ENCODE measurements at places on chromosomes 4 and X.

GRCh38 chr4:102437111-102437510 is 64.0 kb upstream of the NFKB1 start:
- no peak for DNase-seq

- no peak for DNase-seq
Observed at GRCh38 chr4:19025031-19025430, 1003.5 kb upstream of the LCORL start.

GRCh38 chr4:77872723-77873445 is 10.3 kb downstream of the MRPL1 start:
- DNase-seq = no peak

DNA sequence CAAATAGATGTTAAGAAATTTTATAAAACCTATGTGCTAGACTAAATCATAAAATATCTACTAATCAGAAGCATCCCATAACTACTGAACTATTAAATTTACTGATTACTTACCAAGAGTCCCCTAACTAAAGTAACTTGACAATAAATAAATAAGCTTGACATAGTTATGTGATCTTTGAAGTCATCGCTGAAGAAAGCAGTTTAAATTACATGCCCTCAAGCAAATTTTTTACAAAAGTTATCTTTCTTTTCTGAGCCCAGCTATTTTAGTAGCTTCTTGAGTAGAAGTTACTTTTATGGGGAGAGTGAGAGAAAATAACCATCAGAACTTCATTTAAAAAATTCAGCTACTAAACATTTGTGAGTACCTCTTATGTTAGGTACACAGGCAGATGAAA is 150.9 kb upstream of the FAM241A start:
- no peak for DNase-seq

GRCh38 chr4:18869166-18869565 is 847.6 kb upstream of the LCORL start:
- DNase-seq = no peak

DNA sequence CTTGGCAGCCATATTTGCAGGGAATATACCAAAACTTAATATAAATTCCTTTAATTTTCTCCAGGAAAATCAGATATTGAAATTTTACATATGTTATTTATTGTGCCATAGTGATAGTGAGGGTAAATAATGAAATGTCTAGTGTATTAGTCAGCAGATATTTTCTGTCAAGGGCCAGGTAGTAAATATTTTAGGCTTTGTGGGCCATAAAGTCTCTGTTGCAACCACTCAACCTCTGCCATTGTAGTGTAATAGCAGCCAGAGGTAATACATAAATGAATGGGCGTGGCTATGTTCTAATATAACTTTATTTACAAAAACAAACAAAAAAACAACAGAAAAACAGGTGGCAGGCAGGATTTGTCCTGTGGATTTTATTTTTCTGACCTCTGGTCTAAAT is 33.5 kb downstream of the MSL3 start:
- no peak for DNase-seq

DNA sequence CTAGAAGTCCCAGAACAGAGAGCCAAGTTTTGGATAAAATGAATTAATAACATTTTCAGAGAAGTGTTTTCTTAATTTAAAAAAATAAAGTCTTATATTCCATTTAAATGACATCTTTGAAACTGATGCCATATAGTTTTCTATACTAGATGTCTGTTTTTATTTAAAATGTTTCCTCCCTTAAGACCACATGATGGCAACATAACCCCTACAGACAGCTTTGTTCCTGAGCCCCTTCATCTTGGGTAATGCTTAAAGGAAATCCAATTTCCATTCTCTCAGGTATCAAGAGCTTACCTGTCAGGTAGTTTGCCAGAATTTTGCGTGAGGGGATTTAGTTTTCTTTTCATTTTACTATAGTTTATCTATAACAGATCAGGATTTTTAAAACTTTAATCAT is 181.4 kb upstream of the UGT8 start:
- DNase-seq = no peak

- DNase-seq = no peak
Observed at GRCh38 chrX:47483306-47484268, 565 bp upstream of the ZNF41 start.

DNA sequence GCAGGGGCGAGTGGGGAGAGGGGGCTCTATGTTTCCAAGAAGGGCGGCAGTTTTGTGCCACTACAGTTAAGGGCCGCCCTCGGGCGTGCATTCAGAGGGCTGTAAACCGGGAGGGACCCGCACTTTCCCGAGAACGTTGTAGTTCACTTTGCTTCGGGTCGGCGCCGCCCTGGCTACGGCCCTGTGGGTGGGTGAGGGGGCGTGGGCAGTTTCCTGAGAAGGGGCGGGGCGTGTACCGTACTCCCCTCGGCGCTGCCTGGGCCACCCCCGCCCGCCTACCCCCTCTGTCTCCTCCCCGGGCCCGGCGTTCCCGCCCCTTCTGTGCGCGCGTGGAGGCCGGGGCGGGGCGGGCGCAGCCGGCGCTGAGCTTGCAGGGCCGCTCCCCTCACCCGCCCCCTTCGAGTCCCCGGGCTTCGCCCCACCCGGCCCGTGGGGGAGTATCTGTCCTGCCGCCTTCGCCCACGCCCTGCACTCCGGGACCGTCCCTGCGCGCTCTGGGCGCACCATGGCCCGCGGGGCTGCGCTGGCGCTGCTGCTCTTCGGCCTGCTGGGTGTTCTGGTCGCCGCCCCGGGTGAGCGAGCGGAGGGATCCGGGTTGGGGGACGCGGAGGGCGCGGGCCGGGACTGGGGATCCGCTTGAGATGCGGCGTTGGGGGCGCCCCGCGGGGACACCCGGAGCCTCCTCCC is at the start of gene CD99:
Gene CD99 (plus strand): TSS at position 440 of the 687 bp plus-strand sequence. CDS start 66 bp downstream, at position 506.
- DNase-seq = no peak

- no peak for DNase-seq
Observed at GRCh38 chrX:9890681-9891091, 76.5 kb upstream of the CLDN34 start.

DNA sequence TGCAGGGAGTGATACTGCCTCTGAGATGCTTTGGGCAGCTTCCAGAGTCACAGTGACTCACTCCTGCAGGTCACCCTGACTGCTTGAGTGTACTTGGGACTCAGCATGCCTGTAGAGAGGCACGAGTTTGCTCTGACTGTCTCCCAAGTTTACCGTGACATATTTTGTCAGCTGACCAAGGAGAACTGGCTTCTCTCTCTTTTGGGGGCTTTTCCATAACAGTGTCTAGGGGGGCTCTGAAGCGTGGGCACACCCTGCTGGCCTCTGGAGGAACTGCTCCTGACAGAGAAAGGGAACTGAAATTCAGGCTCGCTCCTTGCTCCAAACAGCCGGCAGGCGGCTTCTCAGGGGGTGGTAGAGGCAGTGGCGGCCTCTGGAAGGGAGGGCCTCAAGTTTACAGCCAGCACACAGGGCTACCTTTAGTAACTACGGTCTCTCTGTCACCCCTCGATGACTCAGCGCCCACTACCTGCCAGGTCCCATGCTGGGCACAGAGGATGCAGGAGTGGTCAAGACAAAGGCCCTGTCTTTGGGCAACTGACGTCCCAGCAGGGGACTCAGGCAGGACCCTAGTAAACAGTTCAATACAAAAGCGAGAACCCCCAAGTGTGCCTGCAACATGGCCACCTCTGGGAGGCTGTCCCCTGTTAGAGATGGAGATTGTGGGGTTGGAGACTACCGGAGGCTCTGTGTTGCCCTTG is 17.8 kb downstream of the ZNF185 start:
- DNase-seq = no peak

- no peak for DNase-seq
Observed at GRCh38 chrX:130136961-130137360, 26.7 kb upstream of the ELF4 start.

DNA sequence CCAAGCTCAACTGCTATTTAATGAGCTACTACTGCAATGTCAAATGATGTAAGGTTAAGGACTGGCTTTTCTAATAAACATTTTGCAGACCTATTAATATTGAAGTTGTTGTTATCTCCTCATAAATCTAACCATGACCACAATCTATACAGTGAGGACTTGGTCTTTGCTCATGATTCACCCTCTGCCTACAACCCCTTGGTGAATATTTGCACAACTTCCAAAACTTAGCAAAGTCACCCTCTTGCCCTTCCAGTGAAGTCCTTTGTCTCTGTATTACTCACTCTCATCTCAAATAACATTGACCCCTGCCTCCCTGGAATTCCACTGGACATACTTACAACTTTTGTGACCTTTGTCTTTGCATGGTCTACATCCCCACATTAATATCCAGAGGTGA is 204.5 kb downstream of the KCNIP4 start:
- DNase-seq = no peak

DNA sequence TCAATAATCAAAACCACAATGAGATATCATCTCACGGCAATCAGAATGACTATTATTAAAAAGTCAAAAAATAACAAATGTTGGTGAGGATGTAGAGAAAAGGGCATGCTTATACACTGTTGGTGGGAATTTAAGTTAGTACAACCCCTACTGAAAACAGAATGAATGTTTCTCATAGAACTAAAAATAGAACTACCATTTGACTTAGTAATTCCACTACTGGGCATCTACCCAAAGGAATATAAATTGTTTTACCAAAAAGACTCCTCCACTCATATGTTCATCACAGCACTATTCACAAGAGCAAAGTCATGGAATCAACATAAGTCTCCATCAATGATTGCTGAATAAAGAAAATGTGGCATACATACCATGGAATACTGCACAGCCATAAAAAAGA is 278.1 kb upstream of the ARSJ start:
- DNase-seq = no peak

DNA sequence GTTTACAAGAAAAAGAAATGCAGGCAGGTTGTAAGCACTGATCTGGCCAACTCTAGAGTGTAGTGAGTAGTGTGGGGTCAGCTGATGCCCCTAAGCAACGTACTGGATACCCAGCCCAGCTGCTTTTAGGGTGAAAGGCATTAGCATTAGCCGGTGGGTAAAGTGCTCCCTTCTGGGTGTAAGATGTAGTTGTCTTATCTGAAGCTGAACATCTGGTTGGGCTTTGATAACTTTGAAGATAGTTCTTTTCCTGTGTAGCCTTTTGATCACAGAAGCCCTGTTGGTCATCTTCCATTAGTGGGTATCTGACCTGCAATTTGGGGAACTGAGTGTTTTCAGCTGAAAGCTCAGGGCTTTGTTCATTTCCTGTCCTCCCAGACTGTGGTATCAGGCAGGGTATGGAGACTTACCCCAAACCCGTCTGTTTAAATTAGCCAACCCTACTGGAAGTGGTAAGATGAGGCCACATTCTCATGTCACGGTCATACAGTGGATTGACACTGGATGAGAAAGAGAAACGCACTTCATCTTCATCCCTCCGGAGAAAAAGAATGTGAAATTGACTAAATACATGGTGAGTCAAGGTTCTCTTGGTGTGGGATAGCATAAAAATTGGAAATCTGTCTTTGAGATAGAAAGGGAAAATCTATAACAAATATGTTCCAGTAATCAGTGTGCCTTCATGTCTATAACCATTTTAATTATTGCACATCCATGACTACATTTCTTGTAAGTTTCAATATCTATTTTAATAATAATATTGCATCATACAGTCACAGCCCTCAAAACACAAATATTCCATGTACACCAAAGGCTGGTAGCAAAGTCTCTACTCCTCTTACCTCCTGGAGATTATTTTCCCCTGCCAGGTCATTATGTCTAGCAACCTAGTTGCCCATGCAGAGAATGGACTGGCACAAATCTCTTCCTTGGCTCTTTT is 8.7 kb downstream of the RHOH start:
- DNase-seq = no peak

DNA sequence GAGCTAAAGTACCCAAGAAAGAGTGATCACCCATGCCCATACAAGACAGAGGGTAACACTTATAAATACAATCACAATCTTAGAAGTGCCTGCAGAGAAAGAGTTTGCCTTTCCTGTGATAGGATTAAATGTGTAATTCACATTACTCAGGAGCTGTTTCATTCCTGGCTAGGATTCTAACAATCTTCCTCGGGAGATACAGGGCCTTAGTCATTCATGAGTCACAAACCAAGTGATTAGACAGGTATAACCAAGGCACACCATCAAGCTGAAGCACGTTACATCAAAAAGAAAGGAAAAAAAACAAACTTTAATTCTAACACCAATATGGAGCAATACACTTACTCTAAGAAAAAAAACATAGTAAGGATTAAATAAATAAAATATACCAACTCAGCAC is 14.9 kb downstream of the ABCG2 start:
- DNase-seq = no peak

DNA sequence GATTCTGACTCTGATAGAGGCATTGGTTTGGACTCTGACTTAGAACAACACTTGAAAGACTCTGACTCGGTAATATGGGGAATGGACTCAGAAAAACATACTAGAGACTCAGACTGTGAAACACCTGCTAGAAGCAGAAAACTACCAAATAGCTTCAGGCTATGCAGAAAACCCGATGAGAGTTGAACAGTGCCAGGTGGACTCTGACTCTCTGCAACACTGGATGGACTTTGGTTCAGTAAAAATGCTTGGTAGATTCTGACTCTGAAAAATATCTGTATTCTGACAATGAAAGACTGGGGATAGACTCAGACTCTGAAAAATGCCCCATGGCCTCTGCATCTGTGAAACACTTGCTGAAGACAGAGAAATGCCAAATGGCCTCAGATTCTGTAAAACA is 215.1 kb upstream of the HDX start:
- no peak for DNase-seq

- no peak for DNase-seq
Observed at GRCh38 chr4:79141530-79141929, 184.3 kb downstream of the NAA11 start.

DNA sequence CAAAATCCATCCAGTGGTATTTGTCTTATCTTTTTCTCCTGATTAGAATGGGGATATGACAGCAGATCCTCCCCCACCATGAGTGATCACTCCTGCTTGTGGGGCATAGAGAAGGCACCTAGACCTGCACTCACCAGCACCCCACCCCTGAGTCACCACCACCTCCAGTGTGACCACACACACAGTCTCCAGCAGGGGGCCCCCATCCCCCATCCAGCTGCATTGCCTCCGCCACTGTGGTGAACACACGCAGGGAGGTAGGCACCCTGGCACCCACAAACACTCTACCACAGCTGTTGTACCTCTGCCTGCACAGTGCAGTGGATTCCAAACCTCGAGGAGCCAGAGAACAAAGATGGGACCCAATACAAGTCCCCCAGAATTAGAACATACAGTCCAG is 9.0 kb upstream of the MAGEA8 start:
- no peak for DNase-seq

- DNase-seq = no peak
Observed at GRCh38 chrX:82087699-82088098, 885.8 kb downstream of the SH3BGRL start.

DNA sequence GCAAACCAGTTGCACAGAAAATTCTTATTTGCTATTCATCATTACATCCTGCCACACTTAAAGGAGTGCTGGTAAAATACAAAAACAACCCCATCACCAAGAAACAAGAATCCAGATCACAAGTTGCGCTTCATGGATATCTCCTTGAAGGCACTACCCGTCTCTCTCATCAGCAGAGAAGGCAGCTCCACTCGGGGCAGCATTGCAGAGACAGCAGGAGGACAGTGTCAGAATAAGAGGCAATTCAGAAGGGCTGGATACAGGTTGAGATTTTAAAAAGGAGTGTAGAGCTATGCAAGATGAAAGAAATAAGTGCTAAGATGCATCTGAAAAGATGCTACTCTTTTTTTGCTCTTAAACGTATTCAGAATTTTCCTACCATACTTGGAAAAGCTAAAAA is 71.4 kb downstream of the LDB2 start:
- no peak for DNase-seq

GRCh38 chr4:29046781-29047180 is 1673.4 kb upstream of the PCDH7 start:
- no peak for DNase-seq

GRCh38 chr4:26185436-26185835 is 135.4 kb upstream of the RBPJ start:
- DNase-seq = no peak

All from GOT3 (cell line).